ENCODE measurements at places on chromosomes 7 and 10.

DNA sequence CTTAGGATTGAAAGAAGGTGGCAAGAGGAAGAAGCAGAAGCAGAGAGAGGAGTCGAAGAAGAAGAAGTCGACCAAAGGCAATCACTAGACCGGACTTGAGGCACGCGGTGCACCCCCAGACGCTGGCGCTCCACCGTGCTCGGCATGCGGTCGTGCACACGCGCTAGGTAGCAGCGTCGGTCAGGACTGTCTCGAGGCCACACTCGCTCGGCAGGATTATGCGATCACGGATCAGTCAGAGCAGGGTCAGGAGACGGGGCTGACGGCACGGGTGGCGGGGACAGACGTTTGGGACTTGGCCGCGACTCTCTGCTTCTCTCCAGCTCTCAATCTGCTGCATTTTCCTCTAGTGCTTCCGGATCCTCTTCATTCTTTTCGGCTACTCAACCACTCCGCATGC lies 79.2 kb downstream of the DNAJB6 start:
- no peak for DNase-seq

DNA sequence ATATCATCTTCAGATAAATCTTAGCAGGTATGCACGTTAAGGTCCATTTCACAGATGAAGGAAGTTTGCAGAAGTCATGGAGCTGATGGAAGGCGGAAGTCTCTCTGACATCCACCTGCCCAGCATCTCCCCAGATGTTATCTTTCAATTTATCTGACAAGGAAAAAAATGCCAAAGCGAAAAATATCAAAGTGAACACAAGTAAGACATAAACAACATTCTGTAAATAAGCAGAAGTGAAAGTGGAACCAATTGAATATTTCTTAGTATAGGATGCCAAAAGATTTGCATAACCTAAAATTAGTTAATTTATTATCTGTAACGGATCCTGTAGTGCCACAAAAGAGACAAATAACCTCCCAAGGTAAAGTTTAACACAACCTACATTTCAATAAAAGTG lies 73.6 kb upstream of the NEBL start:
- no peak for DNase-seq

DNA sequence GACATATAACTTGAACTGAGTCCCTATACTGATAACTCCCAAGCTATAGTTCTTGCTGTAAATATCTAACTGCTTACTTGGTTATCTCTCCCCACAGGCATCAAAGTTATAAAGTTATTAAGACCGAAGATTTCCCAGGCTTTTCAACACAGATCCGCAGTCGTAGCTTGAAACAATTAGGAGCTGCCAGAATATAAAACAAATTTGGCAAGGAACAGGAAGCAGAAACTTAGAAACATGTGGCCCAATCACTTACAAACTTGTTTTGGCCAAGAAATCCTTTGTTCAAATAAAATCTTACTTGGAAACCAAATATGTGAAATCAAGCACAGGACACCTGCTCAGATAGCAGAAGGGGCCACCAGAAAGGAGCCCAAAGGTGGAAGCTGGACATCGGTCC lies 9.0 kb downstream of the SLC16A12 start:
- DNase-seq, result no peak

- DNase-seq, result peak; percentile 68
Measured at GRCh38 chr10:35795131-35795824, 153.2 kb upstream of the FZD8 start.

DNA sequence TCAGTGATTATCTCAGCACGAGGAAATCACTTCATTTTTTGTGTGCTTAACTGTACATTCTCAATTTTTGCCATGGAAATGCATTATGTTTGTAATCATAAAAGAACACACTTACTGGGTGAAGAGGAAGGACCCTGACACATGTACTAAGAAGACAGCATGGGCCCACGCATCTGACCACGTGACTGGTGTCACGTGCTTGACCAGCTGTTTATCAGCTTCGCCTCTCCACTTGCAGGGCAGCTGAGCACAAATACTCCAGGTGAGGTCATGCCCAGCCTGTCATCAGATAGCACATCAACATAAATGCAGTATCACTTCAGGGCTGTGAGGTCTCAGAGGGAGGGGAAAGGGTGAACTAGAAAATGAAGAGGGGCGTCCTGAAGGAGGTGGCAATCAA lies 179.8 kb downstream of the EBF3 start:
- DNase-seq, result no peak

DNA sequence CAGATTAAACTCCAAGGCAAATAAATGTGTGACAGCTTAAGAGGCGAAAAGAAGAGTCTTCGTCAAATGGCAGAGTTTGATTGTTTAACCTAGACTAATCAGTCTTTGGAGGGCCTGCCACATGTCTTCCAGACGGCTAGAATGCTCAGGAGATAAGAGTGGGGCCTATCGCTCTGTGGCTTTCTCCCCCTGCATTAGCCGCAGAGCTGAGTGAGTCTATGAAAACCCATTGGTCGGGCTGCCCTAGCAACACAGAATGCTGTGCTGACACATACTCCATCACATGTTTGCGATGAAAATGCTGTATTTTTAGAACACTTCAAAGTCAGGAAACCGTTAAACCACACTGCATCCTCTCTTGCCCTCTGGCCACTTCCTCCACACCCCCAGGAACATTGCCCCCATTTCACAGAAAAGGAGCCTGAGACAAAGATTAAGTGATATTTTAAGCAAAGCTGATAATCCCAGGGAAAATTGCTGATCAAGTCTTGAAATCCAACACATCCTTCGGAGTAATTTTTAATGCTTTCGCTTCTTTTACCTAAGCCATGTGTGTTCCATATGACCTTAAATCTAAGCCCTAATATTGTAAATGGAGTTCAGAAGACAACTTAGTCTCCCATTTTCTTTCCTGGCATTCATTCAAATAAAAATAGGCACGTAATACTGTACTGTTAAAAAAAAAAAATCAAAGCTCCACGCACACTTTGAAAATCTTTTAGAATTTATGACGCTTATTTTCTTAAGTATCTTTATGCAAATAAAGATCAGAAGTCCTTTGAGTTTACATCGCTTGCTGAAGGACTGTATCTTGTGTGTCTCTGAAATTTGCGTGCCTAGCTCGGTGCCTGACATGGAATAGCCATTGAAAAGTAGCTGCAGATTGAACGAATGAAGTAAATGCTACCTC lies 161.2 kb downstream of the CELF2 start:
- DNase-seq, result peak; percentile 24

- no peak for DNase-seq
Measured at GRCh38 chr10:122341141-122341810, 33.2 kb upstream of the PLEKHA1 start.

GRCh38 chr7:126843336-126843735 lies 409.4 kb downstream of the GRM8 start:
- no peak for DNase-seq

DNA sequence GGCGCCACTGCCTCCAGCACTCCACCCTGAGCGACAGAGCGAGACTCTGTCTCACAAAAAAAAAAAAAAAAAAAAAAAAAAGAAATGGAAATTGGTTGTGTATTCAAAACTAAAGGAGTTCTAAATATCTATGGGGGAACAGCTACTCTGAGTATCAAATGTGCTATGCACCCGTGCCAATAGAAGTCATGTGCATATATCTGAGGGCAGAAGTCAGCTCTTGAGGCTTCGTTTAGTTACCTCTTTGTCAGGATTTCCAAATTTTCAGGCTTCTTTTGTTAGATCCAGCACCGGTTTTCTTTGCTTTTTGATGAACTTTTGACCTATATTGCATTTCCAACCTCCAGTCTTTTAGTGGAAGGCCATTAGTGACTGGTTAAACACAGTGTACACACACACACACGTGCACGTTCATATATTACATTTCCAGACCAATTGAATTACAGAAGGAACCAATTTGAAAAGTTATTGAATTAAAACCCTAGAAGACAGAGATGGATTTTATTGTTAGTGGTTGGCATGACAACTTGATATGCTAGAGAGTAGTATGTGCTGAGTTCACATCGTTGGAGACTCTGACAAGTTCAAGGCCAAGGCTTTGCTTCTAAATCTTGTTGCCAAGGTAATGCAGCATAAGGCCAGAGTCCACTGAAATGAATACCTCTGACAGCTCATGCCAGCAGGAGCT lies 33.1 kb upstream of the ADD3 start:
- no peak for DNase-seq

DNA sequence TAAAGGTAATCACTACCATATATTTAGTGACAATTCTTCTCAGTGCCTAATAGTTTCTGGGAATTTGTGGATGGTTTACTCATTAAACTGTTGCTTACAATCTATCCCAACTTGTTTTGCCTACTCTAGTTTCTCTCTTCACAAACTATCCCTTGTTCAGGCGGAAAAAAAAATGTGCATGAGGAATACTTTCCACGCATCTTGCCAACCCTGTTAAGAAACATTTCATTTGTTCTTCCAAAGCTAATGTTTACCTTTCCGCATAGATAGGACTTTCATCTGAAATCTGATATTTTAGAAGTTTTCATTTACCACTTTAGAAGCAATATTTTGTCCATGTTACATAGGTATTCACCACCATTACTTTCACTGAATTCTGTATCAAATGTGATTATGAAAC lies 191.9 kb downstream of the MDFIC start:
- no peak for DNase-seq

GRCh38 chr7:95213148-95213547 lies 111.2 kb downstream of the PON1 start:
- no peak for DNase-seq

DNA sequence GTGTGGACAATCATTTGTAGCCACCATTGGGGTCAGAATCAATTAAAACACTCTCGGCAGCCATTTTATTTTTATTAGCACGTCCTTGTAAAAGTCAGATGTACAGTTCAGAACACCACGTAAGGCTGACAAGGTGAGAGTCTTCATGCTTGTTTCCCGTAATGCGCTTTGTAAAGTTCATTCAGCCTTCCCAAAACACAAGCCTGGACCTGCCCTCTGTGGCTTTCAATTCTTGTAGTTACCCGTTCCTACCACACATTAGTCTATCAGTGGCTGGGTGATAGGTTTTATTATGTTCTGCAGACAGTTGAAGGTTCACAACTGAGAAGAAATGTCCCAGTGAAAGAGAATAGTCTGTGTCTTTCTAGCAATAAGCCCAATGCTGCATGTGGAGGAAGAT lies 35.4 kb downstream of the GAD2 start:
- DNase-seq, result no peak

- DNase-seq, result no peak
Measured at GRCh38 chr10:89685936-89686335, 15.5 kb upstream of the KIF20B start.

DNA sequence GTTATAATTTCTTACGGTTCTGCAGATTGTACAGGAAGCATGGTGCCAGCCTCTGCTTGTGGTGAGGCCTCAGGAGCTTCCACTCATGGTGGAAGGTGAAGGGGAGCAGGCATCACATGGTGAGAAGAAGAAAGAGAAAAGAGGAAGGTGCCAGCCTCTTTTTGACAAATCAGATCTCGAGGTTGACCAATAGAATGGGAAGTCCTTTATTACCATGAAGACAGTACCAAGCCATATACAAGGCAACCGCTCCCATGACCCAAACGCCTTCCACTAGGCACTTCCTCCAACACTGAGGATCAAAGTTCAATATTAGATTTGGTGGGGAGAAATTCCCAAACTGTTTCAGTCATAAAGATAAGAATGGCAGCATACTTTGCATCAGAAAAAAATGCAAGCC lies 502.8 kb downstream of the GLRX3 start:
- DNase-seq, result no peak

DNA sequence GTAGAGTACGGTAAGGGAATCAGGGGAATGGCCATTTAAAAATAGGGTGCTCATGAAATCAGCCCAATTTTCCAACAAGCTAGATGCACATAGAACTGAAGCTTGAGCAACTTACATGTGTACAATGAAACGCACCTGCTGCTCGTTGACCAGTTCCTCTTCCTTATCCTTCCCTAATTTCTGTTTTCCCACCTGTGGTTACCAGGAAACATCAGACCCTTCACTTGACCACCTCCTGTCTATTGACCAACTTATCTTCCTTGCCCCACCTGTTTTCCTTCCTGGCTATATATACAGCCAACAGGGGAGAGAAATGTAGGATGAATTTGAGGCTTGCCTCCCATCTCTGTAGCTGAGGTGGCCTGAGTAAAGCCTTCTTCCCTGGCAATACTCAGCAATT lies 37.8 kb upstream of the RAPGEF5 start:
- DNase-seq, result no peak

DNA sequence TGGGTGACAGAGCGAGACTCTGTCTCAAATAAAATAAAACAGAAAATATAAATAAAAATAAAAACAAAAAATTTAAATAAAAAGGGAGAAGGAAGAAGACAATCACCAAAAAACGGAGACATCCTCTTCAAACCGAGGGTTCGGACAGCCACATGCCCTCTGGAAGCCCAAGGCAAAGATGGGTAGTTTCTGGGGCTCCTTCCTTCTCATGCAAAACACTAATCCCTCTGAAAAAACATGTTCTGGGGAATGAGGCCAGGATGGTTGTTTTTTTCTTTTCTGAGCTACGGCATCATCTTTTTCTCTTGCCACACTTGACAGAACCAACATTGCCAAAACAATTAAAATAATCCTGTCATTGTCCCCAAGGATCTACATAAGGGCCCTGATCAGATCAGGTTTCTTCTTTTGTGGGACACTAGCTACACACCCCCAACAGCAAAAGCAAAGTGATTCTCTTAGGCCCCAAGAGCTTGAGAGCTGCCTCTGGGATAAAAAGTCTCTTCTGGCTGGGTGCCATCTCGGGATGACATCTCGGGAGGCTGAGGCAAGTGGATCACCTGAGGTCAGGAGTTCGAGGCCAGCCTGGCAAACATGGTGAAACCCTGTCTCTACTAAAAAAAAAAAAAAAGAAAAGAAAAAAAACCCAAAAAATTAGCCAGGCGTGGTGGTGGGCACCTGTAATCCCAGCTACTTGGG lies 14.2 kb upstream of the POR start:
- no peak for DNase-seq

DNA sequence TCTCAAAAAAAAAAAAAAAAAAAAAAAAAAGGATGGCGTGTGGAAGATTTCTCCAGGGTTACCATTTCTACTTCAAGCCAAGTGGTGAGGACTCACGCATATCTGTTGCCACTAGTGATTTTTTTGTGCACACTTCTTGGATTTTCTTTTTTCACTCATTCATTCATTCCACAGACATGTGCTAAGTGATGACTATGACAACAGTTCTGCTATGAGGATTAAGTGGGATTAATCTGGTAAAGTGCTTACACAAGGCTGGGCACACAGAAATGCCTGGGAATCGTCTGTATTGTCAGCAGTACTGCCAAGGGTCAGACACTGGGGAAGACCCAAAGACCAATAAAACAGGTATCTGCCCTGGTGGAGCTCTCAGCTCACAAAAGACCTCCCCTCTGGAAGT lies 6.3 kb upstream of the OPN1SW start:
- DNase-seq, result no peak

- DNase-seq, result no peak
Measured at GRCh38 chr10:3484306-3485056, 300.5 kb downstream of the KLF6 start.

Measured in RCC 7860 (cell line).